ENCODE measurements at places on chromosomes 2 and 18.

DNA sequence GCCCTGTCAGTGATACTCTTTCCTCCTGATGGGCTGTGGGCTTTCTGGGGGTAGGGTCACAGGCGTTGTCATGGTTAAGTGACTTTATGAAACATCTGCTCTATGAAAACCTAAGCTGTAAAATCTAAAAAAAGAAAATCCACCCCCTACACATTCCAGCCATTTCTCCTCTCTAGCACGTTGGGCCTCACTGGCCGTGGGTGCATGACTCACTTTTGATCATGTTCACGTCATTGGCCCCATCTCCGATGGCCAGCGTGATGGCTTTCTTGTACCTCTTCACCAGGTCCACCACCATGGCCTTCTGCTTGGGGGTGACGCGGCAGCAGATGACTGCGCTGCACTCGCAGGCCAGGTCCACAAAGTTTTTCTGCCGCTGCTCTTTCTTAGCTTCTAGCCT lies 39.3 kb upstream of the NARS1 start:
- no peak for DNase-seq

- no peak for DNase-seq
Observed at GRCh38 chr2:161796192-161796591, 172.0 kb downstream of the SLC4A10 start.

GRCh38 chr2:193841384-193842150 lies 1646.8 kb upstream of the TMEFF2 start:
- DNase-seq: no peak

- no peak for DNase-seq
Observed at GRCh38 chr2:88127638-88127887, 299 bp downstream of the FABP1 start.

DNA sequence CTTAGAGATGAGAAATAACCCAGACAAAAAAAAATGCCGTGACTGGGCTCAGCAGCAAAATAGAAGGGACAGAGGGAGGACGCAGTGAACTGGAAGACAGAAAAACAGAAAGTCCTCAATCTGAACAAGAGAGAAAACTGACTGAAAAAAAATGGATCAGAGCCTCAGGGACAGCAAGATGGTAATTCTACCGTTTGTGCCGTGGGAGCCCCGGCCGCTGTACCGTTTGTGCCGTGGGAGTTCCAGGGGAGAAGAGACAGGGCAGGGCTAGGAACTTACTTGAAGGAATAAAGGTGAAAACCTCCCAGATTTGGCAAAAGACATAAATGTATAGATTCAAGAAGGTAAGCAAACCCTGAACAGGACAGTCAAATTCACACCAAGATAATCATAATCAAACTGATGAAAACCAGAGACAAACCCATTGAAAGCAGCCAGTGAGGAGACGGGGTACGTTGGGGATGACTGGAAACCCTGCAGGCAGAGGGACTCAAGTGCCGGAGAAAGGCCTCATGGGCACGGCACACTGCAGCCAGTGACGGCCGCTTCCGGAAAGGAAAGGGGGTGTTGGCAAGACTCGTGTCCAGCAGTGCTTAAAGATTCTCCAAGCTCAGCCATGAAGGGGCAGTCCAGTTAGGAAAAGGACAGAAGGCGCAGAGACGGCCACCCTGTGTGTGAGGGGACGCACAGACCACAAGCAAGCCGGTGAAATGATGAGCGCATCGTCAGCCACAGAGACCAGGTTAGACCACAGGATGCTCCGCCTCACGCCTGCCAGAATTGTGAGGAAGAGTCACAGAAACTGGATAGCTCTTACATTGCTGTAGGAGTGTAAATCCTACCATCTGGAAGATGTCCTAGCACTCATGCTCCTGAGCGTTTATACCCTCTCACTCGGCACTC lies 40.0 kb upstream of the NFATC1 start:
- no peak for DNase-seq

GRCh38 chr2:68118816-68119215 lies 38.9 kb upstream of the PNO1 start:
- no peak for DNase-seq

DNA sequence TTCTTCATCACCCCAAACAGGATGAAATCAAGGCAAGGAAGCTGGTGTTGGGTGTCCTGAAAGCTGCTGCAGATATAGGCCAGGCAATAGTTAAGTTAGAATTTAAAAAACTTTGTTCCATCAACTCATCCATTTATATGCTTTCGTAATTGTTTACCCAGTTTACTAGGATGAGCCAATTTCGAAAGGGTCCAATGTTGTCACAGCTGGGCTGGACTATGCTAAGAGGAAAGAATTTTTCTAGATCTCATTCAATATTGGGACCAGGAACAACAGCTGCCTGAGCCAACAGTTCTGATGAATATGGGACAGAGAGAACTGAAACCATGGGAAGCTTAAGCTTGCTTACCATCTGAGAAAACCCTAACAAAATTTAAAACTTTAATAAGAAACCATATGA lies 21.6 kb upstream of the SP3 start:
- DNase-seq: no peak

GRCh38 chr2:136423516-136423996 lies 305.6 kb upstream of the CXCR4 start:
- peak; percentile 81 for DNase-seq

- DNase-seq: no peak
Observed at GRCh38 chr2:236728916-236729670, 159.5 kb downstream of the ACKR3 start.

DNA sequence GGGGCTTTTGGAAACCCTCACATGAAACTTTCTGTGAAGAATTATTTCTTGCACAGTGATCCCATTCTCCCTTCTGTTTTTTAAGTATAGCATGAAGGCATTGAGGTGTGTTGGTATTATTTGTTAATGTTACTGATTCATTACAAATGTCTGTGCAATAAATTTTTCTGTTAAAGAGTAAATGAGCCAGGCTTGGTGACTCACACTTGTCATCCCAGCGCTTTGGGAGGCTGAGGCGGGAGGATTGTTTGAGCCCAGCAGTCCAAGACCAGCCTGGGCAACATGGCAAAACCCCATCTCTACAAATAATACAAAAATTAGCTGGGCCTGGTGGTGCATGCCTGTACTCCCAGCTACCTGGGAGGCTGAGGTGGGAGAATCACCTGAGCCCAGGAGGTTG lies 87.8 kb downstream of the KCTD18 start:
- no peak for DNase-seq

Measured in activated T-cell treated with anti-CD3 and anti-CD28 coated beads for 48 hours (primary cell).